Transverse colon (tissue), 4 donors: ENCODE measurements at places on chromosomes 4 and X. TPM values are rescaled to one million over a fixed set of nuclear protein-coding genes. Genes with fewer than 3 reads are reported as not detected.

- peak; percentile 37 for DNase-seq
Measured at GRCh38 chrX:69158166-69158980, 6.9 kb downstream of the PJA1 start.

DNA sequence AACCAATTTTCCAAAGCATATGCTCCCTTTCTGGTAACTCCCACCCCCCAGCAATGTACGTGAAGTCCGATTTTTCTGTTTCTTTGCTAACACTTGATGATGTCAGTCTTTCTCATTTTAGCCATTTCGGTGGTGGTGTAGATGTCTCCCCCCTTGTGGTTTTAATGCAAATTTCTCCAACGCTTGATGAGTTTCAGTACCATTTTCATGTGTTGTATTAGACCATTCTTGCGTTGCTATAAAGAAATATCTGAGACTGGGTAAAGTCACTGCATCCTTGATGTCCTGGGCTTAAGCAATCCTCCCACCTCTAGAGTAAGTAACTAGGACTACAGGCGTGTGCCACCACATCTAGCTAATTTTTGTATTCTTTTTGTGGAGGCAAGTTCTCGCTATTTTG lies 148.4 kb upstream of the VCX3A start:
- DNase-seq = no peak

GRCh38 chrX:136931661-136932060 lies 51.1 kb upstream of the RBMX start:
- DNase-seq = no peak

GRCh38 chr4:145130788-145131399 lies 32.8 kb downstream of the ABCE1 start:
- no peak for DNase-seq

DNA sequence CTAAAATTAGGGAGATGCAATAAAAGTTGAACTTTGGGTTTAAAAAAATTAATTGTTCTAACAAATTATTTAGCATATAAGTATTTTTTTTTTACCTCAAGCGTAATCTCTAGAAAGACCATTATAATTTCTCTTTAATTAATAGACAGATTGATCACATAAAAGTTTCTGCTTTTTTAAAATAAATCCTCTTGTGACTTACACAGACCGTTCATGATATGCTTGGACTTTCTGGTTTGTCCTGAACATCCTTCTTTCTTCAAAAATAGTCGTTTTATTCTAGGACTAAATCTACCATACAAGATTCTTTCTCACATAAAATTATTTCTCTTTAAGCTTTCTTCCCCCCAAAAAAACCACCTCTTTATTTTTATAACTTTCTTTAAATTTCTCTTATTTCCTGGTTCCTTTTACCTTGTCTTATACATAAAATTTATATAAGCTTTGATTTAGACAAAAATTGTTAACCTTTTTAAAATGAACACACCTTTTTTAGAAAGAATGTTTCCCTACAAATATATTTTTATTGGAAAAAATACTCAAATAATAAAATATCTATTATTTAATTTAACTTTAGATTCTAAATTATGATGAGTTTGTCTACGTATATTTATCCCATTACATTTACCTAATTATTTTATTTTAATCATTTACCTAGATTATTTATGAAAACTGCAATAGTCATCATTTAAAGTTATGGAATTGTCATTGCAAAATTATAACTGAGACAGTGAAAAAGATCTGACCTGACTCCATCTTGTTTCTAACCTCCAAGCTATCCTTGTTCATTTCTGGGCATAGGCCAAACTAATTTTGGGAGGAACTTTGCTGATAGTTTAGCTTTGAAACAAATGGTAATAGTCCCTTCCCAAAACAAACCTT lies 37.6 kb downstream of the PGRMC2 start:
- no peak for DNase-seq

LAP3 gene
- 85.0 TPM for total RNA-seq

HTN1 gene
- not detected for total RNA-seq

WDFY3 gene
- 58.8 TPM for total RNA-seq
